ENCODE measurements at places on chromosomes 1 and 21. TPM values are rescaled to one million over a fixed set of nuclear protein-coding genes. Genes with fewer than 3 reads are reported as not detected.

The FCRL1 gene
- not detected for total RNA-seq

DNA sequence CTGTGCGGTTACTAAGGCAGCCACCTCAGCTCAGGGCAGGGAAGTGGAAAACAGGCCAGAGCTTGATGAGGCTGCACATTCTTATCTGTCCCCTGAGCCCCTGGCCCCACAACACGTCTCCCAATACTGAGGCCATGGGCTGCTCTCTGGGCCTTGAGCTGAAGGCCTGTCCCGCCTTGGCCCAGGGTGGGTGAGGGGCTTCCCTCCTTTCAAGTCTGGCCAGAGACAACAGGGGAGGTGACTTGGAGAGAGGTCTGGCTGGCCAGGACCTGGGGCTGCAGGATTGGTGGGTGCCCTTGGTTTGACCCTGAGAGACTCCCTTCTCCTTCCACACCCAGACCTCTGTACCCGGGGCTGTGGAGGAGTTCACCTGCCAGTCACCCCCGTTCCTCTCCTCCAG lies 563.8 kb downstream of the PTPRU start:
- DNase-seq = no peak

The UBASH3A gene
- total RNA-seq = 0.39 TPM

DNA sequence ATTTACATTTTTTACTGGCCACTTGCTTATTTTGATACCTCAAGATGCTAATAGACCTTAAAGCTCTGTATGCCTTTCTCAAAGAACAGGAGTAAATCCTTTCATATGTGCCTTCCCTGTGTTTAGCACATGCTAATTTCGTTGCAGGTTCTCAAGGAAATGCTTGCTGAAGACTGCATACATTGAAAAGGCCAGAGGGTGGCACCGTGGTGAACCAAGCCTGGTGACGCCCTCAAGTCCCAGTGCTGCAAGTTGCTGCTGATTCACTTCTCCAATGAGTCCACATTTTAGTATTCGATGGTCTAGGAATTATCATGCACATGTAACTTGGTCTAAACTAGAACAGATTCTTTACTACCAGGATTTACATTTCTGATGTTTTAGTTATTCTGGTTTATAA lies 94.1 kb downstream of the CLDN17 start:
- DNase-seq = peak; percentile 53

The NID1 gene
- 36.1 TPM for total RNA-seq

The CPLANE2 gene
- 11.1 TPM for total RNA-seq

The CDK18 gene
- 6.5 TPM for total RNA-seq
